Right cardiac atrium (tissue), 5 donors: ENCODE measurements at places on chromosomes 7 and 10.

DNA sequence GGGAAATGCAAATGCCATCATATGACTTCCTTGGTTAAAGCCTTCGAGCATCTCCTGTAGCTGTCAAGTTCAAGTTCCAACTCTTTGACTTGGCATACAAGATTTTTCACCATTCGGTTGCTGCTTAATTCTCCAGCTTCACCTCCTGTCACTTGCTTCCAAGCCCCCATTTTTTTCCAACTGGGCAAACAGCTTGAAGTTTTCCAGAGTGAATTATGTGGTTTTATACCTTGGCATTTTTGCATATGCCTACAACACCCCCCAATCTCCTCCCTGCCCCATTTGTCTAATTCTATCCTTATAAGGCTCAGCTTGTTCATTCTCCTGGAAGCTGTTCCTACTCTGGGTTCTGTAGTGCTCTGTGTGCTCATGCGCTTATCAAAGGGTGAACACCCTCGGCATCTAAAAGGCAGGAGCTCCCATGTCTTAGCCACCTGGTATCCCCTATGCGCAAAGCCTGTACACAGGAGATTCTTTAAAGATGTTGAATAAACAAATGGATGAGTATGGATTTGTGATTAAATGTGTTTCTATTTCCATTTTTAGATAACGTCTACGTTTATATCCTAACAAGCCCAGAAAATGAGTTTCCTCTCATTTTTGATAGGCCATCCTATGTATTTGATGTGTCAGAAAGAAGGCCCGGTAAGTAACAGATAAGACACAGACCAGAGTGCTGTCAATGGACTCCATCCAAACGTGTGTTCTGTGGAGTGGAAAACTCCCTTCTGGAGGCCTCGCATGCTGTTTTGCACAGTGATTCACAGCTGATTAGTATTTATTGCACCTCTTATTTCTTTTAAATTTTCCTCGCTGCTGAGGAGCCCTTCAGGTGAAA, 52.5 kb downstream of the CDHR3 start:
- DNase-seq, result no peak

GRCh38 chr7:157475601-157476000, 138.8 kb downstream of the DNAJB6 start:
- DNase-seq, result no peak

- no peak for DNase-seq
These were observed 240.7 kb downstream of the COBL start for GRCh38 chr7:51075681-51076580.

- DNase-seq, result no peak
These were observed 174.6 kb upstream of the KLF6 start for GRCh38 chr10:3959370-3960325.
